PC-3 (cell line): ENCODE measurements at places on chromosomes 16 and 17. TPM values are rescaled to one million over a fixed set of nuclear protein-coding genes. Genes with fewer than 3 reads are reported as not detected.
A peak's percentile ranks its signal among the peaks of the same experiment; 100 is the strongest.

BIRC5 gene
- total RNA-seq, result 271 and 304 TPM in 2 replicates

DNA sequence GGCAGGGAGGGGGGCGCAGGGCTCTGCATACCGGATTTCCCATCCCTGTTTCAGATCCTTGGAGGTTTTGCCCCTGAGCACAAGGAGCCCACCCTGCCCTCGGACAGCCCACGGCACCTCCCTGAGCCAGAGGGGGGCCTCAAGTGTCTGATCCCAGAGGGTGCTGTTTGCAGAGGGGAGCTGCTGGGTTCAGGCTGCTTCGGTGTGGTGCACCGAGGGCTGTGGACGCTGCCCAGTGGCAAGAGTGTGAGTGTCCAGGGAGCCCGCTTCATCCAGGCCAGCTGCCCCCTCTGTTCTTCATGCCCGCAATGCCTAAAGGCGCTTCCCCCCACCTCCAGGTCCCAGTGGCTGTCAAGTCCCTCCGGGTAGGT, 2.5 kb downstream of the TNK1 start:
- no peak for DNase-seq

DNA sequence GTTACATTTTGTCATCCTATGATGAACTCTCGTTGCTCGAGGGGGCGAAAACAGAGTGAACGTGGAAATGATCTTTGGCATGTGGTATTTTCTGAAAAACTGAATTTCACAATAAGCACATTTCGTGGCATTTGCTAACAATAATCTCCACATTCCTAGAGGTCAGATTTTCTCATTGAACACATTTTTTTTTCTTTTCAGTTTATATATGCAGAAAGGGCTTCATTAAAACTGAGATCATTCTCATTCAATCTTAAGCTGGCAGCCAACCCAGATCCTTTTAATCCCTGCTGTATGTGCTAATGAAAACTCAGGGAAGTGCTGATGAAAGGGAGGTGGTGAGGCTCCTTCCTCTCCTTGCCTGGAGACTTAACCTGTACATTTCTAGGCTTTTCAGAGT, 52.6 kb downstream of the PRKCA start:
- DNase-seq, result no peak

GRCh38 chr17:81869221-81870130, 1.7 kb downstream of the ARHGDIA start:
- DNase-seq, result peak; percentile 39

- DNase-seq, result no peak
Observed at GRCh38 chr16:50027829-50028228, 2.8 kb downstream of the CNEP1R1 start.

DNA sequence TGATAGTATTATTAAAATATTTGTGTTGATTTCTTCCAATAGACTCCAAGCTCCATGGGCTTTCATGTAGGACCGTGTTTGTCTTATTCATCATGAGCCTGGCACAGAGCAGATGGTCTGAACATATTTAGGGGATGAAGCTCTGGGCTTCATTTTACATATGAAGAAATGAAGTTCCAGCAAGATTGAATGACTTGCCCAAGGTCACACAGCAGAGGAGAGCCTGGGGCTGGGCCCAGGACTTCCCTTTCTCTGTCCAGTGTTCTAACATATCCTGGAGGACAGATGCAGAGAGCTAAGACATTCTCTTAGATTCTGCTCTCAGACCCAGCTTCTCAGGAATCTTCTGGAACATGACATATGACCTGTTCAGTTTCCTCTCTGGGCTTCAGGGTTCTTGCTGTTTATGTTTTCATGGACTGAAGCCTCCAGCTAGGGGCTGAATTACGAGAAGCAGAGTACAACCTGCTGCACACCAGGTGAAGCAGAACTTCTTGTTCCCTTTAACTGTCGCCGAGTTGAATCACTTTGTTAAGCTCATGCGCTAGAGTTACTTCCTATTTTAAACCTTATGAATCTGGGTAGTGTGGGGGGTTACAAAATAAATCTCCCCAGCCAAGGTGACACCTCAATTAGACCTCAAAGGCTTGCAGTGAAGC, 53.6 kb downstream of the GPRC5B start:
- no peak for DNase-seq

GRCh38 chr16:66844342-66845079, at the start of gene CA7:
Gene CA7 (plus strand): TSS chr16:66844414. CDS start chr16:66844488, 74 bp downstream.
- DNase-seq, result no peak

- no peak for DNase-seq
Observed at GRCh38 chr17:69443138-69443537, 28.6 kb downstream of the MAP2K6 start.
